ENCODE measurements at places on chromosomes 12 and 14. TPM values are rescaled to one million over a fixed set of nuclear protein-coding genes. Genes with fewer than 3 reads are reported as not detected.

GRCh38 chr12:100908501-100908900, 113.9 kb downstream of the ANO4 start:
- no peak for DNase-seq

GRCh38 chr12:12004524-12004923, 66.2 kb upstream of the BCL2L14 start:
- DNase-seq, result no peak

CCDC197 gene
- not detected for total RNA-seq

ITGB7 gene
- 3.2 TPM for total RNA-seq

GRCh38 chr14:73235531-73236155, 1.7 kb upstream of the PAPLN start:
- no peak for DNase-seq

GRCh38 chr12:70469221-70469820, 103.2 kb downstream of the KCNMB4 start:
- DNase-seq, result no peak

DNA sequence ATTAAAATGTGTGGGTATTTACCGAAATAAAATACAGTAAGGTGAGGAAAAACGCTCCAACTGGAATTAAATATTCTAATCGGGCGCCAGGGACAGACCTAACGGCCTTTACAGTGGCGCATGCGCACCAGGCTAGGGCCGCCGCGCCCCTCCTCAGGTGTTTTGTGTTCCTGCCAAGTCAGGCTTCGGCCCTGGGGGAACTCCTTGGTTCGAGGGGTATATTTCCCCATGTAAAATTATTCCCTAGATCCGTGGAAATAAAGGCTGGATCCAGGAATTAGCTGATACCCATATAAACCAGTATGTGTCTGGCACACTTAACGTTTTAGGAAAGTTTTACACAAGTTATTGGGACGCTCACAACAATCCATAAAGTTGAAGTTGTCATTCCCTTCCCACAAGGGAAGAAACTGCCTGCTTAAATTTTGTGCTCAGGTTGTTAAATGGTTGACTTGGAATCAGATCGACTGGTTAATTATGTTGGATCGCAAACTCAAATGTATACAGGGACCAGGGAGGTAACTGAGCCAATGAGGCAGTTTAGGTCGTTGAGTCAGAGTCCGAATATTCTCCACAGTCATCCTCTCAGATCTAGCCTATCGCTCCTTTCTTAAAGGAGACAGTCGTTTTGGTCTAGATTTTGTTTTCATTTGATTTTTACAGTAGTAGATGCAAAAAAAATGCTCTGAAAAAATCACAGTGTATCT, 621 bp upstream of the ANAPC7 start:
- peak; percentile 81 for DNase-seq

DNA sequence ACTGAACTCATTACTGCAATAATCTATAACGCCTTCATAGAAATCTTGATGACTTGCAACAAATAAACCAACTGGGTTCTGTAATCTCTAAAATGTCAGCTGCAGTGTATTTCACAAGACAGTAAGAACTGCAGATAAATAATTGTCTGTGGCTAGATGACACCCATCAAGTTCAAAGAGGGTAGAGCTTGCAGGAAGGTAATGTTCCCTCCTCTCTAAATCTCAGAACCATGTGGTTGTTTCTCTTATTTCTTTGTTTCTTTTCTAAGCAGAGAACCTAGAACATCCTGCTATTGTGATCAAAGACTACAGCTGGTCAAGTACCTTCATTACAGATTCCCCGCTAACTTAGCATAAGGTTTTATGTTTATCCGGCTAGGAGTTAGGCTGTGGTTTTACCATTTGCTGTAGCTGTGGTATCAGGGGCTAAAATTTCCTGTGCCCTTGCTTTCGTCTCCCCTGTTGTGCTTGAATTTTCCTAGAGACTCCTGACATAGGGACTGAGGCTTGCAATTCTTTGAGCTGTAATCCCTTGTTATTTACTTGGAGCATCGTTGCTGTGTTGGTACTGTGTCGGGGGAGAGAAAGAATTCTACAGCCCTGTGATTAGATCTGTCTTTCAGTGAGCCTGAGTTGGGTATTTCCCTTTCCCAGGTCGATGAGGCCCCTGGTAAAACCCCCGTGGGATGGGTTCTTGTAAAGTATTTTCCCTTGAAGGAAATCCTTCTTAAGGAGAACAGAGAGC, 253.1 kb upstream of the BTG1 start:
- DNase-seq, result no peak

DNA sequence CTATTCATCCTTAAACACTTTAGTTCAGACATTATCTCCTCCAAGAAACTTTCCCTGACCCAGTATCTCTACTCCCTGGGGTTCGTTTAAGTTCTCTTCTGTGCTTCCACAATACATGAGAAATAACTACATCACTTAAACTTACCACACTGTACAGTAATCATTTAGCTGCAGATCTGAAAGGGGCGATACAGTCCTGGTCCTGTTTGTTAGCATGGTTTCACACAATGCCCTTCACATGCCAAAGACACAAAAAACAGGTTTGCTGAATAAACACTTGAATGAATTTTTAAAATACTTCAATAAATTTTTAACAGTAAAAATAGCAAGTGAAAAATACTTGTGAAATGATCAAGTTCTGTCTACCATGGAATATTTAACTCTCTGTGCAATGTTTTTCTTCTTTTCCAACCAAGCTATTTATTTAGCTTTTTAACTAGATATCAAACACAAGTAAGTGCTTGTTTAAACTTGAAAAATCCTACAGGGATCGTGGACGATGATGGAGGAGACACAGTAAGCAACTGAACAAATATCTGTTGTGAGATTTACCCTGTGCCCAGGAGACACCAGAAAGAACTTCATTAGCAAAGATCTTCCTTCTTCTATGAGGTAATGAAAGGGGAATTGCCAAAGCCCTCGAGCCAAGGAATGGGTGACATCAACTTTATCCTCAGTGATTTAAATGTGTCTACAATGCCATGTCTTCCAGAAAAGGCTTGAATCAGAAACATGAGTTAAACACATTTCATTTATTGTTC, 255.6 kb upstream of the GRIP1 start:
- no peak for DNase-seq

DNA sequence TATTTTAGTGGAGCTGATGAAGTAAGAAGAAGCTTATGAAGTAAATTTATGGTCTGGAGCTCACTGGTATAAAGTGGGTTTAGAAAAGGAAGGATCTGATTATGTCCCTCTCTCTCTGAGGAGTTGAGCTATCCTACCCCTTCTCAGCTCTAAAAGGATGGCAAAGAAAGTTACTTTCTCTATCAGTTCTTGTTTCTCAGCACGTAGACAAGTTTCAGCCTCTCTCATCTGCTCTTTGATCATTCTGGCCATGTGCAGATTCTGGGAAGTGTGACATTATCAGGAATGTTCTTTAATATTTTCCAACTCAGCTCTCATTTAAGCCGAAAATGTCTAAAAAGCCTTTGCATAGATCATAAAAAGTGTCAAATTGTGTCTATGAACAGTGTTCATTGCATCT, 5.8 kb upstream of the EGLN3 start:
- DNase-seq, result no peak

GRCh38 chr14:50977863-50978528, 33.7 kb upstream of the PYGL start:
- no peak for DNase-seq

GRCh38 chr14:83071888-83072501, 1538.3 kb upstream of the SEL1L start:
- no peak for DNase-seq

DNA sequence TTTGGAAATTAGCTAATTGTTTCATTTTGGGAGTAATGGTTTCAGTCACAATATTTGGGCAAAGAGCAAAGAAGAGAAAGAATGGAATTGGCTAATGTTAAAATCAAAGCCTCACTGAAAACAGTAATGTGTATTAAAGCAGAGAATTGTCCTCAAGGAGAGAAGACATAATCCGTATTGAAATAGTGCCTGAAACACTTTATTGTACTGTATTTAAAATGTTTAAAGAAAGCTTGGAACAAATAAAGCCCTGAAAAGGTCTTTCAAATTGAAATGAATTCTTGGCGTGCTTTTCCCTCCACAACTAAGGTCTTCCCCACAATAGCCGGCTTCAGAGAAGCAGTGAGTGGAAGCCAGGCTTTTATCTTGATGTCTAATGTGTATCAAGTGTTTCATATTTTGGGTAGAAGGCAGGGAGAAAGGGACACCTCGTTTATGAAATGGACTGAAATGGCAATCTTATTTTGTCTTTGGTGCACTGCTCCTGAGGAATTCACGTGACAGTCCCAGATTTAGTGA, 212.9 kb upstream of the CRY1 start:
- DNase-seq, result no peak

WNT5B gene
- 56.2 TPM for total RNA-seq

DNA sequence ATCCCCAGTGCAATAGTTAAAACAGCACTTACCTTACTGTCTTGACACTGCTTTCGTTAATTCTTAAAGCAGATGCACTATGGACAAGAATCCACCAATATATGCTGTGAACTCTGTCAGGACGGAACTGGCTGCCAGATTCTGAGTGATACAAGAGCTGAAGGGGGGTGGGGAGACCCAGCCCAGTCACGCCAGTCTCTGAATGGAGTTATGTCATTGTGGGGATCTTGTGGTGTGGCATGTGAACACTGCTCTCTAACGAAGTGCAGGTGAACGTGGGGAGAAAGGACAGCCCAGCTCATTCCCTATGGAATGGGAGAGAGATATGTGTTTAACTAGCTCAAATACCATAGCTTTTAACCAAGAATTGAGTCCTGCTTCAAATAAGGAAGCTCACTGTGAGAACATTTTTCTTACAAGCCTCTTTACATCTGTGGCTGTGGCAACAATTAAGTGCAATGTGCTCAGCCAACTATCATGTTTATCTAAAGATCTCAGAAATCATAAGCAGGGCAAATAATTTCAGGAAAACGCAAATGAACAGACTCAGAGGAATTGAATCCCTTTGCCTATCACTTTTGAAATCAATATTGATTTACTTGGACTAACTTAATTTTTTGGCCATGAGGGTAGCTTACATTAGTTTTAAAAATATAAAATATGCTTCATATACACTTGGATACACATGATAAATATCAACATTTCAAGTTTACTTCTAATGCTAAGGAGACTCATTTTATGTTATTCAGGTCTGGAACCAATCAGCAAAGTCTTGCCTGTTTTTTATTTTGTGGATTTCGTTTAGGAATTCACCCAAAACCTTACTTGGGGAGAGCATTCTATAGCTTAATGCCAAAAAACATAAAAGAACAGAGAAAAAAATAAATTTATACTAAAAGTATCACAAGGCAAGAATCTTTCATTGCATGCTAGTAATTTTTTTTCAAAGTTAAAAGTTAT, at the start of gene LUM:
Gene LUM, minus strand, starts transcription at position 129 of the 960 bp plus-strand sequence. CDS start 2,515 bp downstream, outside the sequence.
- DNase-seq, result no peak

DNA sequence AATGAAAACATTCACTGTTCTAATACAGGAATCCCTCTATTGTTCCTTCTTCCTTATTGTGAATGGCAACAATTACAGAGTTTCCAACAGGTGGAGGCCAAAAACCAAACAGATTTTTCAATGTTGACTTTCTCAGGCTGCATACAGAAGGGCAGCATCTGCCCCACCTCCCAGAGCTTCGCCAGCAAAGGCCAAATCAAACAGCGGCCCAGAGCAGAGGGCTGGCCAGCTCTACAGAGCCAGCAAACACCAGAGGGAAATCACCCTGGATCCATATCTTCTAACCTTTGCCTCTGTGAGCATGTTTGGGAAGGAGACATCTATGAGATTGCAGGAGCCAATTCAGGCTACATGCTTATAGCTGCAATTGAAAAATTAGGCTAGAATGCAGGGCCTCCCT, 4.4 kb upstream of the CRACR2A start:
- no peak for DNase-seq

GRCh38 chr12:24759155-24759554, 189.7 kb downstream of the BCAT1 start:
- no peak for DNase-seq

NKX2-1 gene
- total RNA-seq, result not detected

- no peak for DNase-seq
Measured at GRCh38 chr14:93932642-93933041, 5.5 kb downstream of the FAM181A start.

DNA sequence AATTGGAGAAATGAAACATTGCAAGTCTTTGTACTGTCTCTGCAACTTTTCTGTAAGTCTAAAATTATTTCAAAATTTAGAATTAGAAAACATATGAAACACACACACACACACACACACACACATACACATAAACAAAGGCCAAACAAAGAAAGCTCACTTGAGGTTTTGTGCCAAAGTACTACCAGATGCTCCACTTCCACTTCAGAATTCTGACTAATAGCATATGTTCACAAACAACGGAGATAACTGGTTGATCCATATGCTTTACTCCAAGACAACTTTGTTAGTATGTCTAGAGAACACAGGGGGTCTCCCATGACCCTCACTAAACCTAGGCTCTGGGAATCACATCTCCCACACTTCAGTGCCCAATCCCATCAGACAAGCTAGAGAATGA, 133.8 kb upstream of the CLEC14A start:
- DNase-seq, result no peak

GRCh38 chr12:108204117-108204987, 75.3 kb downstream of the WSCD2 start:
- DNase-seq, result no peak

DNA sequence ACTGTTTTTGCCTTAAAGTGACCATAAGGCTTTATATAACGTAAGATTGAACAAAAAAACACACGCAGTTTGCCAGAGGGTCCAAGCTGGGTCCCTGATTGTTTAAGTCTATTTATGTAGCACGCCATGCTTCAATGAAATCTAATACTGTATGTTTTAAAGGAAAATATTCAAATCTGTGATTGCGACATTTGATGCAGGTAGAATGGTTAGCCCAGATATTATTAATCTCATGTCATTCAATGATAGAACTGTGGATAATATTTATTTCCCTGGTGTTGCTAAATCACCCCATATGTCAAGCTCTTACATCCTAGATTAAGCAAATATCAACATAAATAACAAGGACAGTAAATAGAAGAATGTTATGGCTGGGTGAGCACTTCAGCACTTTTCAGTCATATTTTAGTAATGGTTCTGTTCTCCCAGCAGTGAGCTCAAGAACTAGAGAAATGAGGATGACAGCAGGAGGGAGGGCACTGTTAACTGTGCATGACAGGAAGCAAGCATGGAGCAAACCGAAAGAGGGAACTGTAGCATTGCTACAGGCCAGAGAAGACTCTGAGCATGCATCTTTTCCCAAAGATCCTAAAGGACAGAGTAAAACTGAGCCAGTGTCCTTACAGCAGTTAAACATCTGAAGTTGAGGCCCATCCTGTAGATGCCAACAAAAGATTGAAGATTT, 465.7 kb upstream of the MGAT4C start:
- DNase-seq, result no peak

TAS2R14 gene
- 4.5 TPM for total RNA-seq

DNA sequence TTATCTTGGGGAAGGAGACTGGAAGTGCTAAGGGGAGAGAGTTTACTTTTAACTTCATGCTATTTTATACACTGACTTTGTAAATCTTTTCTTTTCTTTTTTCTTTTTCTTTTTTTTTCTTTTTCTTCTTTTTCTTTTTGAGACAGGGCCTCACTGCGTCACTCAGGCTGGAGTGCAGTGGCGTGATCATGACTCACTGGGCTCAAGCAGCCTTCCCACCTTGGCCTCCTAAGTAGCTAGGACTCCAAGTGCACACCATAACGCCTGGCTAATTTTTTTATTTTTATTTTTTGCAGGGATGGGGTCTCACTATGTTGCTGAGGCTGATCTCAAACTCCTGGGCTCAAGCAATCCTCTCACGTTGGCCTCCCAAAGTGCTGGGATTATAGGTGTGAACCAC, 294.6 kb upstream of the PRICKLE1 start:
- no peak for DNase-seq

Measured in mesothelial cell of epicardium (in vitro differentiated cells).